ENCODE measurements at places on chromosomes 2 and 18.

GRCh38 chr2:11203480-11203879 lies 48.2 kb downstream of the SLC66A3 start:
- DNase-seq: no peak

- no peak for DNase-seq
These were observed 44.6 kb upstream of the ALMS1 start for GRCh38 chr2:73341039-73341438.

DNA sequence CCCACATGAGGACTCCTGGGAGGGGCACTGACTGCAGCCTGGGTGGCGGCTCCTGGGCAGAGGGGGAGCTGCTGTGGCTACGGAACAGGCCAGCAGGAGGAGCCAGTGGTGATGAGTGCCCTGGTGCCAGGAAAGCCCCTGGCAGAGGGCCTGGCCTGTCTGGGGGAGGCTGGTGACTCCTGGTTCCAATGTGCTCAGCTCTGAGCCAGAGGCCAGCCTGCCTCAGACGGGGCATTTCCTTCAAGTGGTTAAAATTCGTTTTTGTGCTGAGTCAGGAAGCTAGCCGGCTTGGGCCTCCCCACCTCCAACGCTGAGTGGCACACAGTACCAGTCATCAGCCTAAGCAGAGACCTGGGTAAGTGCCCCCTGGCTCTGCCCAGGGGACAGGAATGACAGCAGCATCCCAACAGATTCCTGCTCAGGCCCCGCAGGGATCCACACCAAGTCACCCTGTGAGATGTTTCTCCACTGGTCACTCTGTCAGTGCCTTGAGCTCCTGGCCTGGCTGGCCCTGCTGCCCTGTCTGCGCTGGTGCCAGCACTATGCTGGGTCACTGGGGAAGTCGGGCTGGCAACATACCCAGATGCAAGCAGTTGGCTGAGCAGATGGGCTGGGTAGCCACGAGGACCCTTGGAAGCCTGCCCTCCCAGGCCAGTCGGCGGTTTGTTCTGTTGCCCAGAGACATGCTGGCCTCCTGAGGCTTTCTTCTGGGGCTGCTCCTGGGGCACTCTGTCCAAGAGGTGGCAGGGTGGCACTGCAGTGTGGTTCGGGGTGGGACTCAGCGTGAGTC lies 7.1 kb upstream of the KLF11 start:
- no peak for DNase-seq

- DNase-seq: no peak
These were observed 21.9 kb upstream of the USP14 start for GRCh38 chr18:136433-136832.

GRCh38 chr18:37138456-37138855 lies 309.5 kb downstream of the KIAA1328 start:
- no peak for DNase-seq

DNA sequence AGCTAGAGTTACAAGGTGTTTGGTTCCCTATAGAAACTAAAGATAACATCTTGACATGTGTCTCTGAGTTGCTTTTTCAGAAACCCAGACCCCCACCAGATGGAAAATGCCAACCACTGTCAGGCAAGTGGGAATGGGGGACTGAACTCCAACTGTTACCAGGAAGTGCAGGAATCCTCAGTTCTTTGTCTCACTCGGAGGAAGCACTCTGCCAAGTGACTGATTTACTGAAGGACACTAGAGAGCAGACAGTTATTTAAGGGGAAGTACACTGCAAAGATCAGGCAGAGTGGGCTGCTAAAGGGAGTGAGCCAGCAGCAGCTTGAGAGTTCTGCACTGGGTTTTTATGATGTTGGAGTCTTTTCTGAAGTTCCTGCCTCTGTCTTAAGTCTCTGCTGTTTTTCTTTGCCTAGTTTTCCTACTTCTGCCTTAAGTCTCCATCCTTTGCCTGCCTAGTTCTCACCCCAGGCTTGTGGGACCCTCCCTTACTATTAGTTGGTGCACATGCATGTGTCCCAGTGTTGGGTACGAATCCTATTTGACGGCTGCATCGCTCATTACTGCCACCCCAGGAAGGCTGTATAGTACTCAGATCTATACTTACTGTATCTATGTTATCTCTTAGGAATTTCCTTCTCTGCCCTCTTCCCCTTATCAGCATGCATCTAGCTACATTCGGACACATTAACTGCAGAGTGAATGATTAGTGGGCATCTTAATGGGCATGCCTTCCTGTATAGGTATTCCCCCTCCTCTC lies 97.1 kb downstream of the TEX51 start:
- no peak for DNase-seq

DNA sequence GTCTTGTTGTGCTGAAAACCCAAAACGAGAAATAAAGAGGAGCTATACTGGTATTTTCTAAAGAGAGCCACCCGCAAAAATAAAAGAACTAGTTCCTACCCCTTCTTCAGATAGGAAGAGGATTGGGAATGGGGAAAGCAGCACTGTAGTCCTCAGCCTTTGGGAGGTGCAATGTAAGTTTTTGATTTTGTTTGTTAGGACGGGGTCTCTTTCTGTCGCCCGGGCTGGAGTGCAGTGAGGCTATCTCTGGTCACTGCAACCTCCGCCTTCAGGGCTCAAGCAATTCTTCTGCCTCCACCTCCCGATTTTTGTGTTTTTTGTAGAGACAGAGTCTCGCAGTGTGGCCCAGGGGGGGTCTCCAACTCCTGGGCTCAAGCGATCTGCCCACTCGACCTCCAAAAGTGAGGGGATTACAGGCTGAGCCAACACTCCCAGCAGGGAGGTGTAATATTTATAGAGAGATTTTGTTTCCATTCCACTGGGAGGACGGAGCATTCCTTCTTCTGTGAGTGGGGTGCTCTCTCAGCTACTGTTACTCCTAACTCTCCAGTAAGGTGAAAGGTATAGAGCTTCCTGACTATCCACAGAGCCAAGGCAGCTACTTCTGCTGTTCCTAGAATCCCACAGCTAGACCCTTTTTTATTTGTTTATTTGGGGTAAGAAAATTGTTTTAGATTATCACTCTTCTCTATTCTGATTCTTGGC lies 13.1 kb upstream of the GULP1 start:
- no peak for DNase-seq

DNA sequence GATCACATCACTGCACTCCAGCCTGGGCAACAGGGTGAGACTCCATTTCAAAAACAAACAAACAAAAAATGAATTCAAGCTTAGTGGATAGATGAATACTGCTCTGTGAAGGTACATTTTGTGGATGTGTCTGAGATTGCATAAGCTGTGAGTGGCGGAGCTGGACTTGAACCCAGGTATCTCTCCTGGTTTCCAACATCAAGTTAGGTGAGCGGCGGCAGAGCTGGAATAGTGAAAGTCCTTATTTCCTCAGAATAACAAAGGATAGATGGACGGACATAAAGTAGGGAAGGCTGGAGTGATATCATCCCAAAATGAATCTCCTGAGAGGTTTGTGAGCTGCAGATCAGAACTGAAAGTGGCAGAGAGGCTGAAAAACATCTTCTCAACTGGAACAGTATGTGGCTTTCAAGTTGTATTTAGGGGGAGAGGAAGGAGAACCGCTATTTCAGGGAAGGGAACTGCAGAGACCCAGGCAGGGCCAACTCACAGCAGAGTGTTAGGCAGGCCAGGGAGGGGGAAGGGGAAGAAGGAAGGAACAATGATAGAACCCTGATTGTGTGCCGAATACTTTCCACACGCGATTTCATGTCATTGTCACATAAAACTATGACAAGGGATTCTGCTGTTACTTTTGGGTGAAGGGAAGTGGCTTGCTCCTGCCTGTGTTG lies 106.2 kb downstream of the LPIN1 start:
- DNase-seq: no peak

- no peak for DNase-seq
These were observed 68.2 kb upstream of the LRRTM4 start for GRCh38 chr2:77590298-77590917.

All from NCI-H2107 (cell line).